Activated CD4-positive, CD25-positive, alpha-beta regulatory T cell treated with anti-CD3 and anti-CD28 coated beads, Interleukin-2, amount 50 U/mL, for 24 hours (primary cell): ENCODE measurements at places on chromosomes 13 and 19.

DNA sequence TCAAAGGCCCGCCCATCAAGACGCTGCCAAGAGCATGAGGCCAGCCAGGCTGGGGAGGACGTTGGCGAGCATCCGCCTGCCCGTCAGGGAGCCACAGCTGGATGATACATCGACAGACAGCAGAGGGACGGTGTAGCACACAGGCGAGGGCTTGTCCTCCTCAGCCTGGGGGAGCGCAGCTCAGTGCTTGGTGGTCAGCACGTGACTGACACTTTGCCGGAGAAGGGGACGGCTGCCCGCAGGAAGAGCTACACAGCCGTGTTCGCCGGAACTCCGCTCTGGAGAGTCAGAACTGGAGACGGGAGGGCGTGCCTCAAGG is 34.1 kb downstream of the CSNK1G2 start:
- no peak for ATAC-seq

DNA sequence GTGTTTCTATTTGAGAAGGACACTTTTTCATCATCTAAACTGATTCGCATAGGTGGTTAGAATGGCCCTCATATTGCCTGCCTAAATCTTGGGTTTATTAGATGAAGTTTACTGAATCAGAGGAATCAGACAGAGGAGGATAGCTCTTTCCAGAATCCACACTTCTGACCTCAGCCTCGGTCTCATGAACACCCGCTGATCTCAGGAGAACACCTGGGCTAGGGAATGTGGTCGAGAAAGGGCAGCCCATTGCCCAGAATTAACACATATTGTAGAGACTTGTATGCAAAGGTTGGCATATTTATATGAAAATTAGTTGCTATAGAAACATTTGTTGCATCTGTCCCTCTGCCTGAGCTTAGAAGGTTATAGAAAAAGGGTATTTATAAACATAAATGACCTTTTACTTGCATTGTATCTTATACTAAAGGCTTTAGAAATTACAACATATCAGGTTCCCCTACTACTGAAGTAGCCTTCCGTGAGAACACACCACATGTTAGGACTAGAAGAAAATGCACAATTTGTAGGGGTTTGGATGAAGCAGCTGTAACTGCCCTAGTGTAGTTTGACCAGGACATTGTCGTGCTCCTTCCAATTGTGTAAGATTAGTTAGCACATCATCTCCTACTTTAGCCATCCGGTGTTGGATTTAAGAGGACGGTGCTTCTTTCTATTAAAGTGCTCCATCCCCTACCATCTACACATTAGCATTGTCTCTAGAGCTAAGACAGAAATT is 103.8 kb downstream of the TNFRSF19 start:
- ATAC-seq, result no peak

DNA sequence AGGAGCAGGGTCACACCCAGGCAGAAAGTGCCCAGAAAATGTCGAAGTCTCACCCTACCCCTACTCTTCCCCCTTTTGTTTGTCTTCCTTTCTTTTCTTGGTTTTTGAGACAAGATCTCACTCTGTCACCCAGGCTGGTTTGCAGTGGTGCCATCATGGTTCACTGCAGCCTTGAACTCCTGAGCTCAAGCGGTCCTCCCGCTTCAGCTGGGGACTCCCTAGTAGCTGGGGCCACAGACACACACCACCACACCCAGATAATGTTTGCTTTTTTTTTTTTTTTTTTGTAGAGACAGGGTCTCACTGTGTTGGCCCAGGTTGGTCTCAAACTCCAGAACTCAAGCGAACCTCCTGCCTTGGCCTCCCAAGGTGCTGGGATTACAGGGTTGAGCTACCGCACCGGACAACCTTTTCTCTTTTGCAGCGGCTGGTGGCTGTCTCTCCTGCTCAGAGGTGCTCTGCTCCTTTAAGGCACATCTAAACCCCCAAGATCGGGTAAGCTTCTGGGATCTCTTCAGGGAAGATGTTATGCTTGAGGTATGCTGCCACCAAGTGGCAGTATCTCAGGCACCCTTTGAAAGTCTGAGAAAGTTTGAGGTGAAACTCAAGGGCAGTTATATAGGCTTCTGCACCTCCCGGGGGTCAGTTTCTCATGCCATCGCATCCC is 22.4 kb upstream of the EBI3 start:
- ATAC-seq, result no peak

GRCh38 chr19:10878253-10878652 is 6.9 kb downstream of the CARM1 start:
- no peak for ATAC-seq

DNA sequence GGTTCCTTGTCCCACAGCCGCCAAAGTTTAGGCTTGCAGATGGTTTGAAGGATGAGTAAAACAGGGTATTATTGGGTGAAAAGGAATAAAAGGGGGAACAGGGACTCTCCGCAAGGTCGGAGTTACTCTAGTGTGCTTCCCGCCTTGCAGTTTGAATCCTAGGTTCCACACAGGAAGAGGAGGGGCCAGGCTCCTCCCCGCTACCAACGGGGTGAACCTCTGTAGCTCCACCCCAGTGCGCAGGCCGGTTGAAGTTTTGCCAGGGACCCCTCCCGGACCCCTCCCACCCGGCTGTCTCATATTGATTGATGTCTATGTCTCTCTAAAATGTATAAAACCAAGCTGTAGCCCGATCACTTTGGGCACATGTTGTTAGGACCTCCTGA is 11.6 kb upstream of the GTF2F2 start:
- no peak for ATAC-seq

DNA sequence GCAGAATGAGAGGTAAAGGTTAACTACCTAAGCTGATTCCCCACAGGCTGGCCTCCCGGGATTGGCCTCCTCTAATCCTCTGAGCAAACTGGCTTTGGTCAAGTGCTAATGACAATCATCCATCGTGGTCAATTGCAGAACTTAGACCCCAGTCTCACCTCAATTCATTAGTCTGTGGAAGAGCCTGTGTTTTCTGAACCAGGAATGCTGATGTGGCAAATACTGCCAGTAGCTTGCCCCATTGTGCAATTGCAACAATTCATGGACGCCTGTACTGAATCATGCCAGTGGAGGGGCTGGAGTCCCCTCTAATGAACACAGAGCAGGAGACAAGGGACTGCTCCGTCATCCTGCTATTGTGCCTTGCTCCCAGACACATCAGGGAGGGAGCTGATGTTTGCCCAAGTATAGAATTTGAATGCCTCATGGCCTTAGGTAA is 1256.5 kb downstream of the EFNB2 start:
- no peak for ATAC-seq

GRCh38 chr19:57947088-57947418 is 453 bp downstream of the ZNF256 start:
- no peak for ATAC-seq

DNA sequence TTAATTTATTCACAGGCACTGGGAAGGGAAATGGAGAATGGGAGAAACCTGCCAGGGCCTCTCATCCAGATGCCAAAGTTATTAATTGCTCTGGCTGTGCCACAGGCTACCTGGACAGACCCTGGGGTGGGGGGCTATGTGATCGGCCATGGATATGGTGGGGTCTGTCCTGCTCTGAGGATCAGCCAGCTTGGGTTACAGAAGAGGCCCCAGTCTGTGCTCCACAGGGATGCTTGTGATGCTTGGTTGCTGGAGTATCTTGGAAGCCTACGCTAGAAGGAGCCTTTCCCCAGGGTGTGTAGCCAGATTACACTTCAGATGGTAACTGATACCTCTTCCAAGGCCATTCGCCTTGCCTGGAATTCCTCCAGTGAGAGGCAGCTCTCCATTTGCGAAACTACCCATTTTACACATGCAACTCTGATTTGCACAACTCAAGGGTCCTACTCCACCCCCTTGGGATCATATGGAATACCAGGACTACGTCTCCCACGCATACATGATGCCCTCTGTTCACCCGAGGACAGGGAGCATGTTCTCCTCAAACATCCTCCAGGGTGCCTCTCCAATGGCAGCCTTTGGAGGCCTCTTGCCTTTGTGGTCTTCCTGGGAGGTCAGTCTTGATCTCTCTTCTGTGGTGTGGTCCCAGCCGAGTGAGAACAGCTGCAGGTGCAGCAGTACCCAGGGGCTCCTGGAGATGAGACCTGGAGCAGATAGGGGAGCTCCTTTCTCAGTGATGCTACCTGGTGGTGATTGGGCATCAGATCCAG is 186.6 kb upstream of the TSHZ3 start:
- no peak for ATAC-seq

GRCh38 chr13:113219256-113219940 is 10.0 kb downstream of the CUL4A start:
- ATAC-seq, result no peak

GRCh38 chr13:71316792-71317363 is 550.1 kb downstream of the DACH1 start:
- ATAC-seq, result no peak

DNA sequence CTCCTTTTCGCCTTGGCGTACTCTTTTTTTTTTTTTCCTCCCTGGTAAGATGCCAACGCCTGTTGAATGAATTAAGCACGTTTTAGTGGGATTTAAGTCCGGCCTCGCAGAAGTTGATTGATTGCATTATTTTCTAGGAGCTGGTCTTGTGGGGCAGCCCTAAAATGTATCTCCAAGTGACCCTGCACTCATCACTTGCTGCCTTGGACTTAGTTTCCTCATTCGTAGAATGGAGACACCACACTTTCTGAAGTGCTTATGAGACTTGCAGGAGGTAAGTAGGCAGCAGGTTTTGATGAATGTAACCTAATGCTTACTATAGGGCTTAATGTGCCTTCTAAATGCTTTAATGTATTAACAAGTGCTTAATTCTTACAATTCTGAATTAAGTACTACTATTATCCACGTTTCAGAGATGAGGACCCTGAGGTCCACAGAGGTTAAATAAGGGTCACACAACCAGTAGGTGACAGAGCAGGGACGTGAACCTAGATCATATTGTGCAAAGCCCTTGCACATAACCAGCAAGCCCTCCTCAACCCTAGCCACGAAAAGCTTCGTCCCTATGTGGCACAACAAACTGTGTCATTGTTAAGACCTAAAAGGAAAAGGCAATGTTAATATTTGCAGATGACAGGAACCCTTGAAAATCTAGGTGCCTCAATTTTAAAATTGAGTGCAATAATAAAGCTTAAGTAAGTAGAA is 514 bp upstream of the ARGLU1 start:
- ATAC-seq, result peak; percentile 0

GRCh38 chr19:35559281-35559659 is 4.2 kb downstream of the ATP4A start:
- ATAC-seq, result no peak

DNA sequence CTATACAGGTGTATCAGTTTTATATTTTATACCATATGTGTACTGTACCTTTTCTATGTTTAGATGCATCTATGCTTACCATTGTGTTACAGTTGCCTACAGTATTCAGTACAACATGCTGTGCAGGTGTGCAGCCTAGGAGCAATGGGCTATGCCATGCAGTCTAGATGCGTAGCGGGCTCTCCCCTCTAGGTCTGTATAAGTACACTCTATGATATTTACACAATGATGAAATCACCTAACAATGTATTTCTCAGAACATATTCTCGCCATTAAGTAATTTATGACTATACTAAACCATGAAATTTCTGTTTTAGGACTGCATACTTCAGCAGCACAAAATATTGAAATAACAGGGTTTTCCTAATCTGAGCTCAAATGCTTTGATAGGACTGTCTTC is 179.6 kb downstream of the RFC3 start:
- no peak for ATAC-seq

- ATAC-seq, result peak; percentile 35
These were observed 27.5 kb downstream of the MICU2 start for GRCh38 chr13:21576426-21576825.

DNA sequence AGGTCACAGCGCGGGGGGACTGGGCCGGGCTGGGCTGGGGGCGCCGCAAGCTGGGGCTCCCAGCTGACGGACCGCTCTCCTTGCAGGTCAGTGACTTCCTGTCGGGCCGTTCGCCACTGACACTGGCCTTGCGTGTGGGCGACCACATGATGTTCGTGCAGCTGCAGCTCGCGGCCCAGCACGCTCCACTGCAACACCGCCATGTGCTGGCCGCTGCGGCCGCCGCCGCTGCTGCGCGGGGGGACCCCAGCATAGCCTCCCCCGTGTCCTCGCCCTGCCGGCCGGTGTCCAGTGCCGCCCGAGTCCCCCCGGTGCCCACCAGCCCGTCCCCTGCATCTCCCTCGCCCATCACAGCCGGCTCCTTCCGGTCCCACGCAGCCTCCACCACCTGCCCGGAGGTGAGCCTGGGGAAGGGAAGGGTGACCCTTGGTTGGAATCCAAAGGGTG is 5.7 kb downstream of the MIDN start:
- no peak for ATAC-seq

GRCh38 chr19:49875857-49876421 is 1.2 kb downstream of the AKT1S1 start:
- ATAC-seq, result no peak

DNA sequence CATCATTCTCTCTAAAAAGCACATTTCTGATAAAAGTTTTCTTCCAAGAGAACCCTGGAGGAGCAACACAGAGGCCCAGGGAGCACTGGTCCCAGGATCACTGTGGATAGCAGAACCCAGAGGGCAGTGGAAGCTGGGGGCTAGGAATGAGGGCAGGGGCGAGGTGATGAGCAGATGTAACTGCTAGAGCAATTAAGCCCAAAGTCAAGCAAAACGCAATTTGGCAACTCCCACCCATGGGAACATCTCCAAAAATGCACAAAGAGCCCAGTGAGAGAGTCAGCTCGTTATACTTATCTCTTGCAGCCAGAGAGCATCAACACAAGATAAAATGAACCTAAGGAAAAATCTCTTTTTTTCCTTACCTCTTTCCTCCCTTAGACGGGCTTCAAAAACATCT is 284.2 kb downstream of the TBC1D4 start:
- no peak for ATAC-seq
